ENCODE measurements at places on chromosomes 7 and 10.

GRCh38 chr10:132467464-132468149 lies 70.0 kb upstream of the INPP5A start:
- no peak overlapping the region for H3K27ac ChIP-seq
- H3K36me3 ChIP-seq: no peaks in the 10 kb centered on the region
- DNase-seq: peak; percentile 73
- no peaks in the 10 kb centered on the region for H3K4me1 ChIP-seq
- peaks cover 12% of the 10 kb centered on the region for H3K27me3 ChIP-seq

DNA sequence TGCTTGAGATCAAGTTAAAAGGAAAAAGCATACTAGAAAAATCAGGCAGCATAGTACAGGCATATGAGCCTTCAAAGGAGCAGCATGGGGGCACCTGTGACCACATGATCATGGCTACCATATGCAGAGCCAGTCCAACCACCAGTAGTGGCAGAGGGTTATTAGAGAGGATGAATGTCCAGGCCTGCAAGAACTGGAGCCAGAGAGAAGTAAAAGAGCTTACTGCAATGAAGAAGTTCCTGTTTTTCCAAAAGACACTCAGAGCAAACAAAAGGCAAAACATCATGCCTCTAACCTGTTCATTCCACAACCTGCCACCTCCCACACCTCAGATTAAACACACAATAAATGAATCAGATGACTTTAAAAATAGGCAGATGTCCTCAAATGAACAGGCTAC lies 99.6 kb upstream of the NAMPT start:
- no peak overlapping the region for H3K4me3 ChIP-seq
- no peaks in the 10 kb centered on the region for H3K36me3 ChIP-seq
- H3K4me1 ChIP-seq: no peaks in the 10 kb centered on the region
- peaks cover 7% of the 10 kb centered on the region for H3K27me3 ChIP-seq
- no peak overlapping the region for H3K27ac ChIP-seq

DNA sequence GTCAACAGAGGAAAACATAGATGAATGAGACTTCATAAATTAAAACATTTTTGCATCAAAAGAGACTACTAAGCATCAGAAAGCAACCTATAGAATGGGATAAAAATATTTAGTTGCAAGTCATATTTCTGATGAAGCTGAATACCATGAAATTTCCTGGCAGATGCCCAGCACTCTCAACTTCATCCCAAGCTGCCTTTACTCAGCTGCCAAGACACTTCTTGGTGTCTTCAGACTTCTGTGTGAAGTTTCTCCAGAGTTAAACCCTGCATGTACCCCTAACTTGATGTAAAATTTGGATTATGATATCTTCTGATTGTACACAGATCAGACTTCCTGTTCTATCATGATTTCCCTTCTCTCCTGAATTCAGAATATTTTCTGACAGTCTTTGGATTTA lies 73.2 kb downstream of the AKR1C4 start:
- no peaks in the 10 kb centered on the region for H3K36me3 ChIP-seq
- H3K27ac ChIP-seq: no peak overlapping the region
- no peaks in the 10 kb centered on the region for H3K27me3 ChIP-seq
- H3K4me1 ChIP-seq: no peaks in the 10 kb centered on the region

DNA sequence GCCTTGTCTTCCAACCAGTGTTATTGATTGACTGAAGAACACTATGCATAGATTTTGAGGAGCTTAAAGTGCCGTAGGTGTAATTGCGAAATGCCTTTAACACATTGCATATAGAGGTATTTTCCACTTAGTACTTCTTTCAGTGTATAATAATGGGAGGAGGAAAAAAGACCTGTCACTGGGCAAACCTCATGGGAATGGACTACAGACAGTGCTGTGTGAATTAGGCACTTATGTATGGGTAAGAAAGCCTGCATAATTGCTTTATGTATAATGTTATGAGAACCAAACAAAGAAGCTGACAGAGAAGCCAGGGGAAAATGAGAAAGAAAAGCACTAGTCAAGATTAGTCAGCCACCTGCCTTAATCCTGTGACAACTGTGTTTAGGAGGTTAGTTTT lies 12.4 kb upstream of the SCRN1 start:
- H3K4me1 ChIP-seq: no peaks in the 10 kb centered on the region
- H3K27me3 ChIP-seq: no peaks in the 10 kb centered on the region
- H3K4me3 ChIP-seq: no peak overlapping the region
- H3K27ac ChIP-seq: no peak overlapping the region
- H3K36me3 ChIP-seq: no peaks in the 10 kb centered on the region
- DNase-seq: no peak

- H3K4me1 ChIP-seq: no peaks in the 10 kb centered on the region
- H3K4me3 ChIP-seq: no peak overlapping the region
Observed at GRCh38 chr10:7971949-7972348, 82.5 kb upstream of the GATA3 start.

- H3K36me3 ChIP-seq: no peaks in the 10 kb centered on the region
- DNase-seq: no peak
- peaks cover 25% of the 10 kb centered on the region for H3K4me1 ChIP-seq
- no peak overlapping the region for H3K27ac ChIP-seq
- peaks cover 9% of the 10 kb centered on the region for H3K27me3 ChIP-seq
- no peak overlapping the region for H3K4me3 ChIP-seq
Observed at GRCh38 chr10:91707236-91707635, 74.4 kb upstream of the PPP1R3C start.

- peaks cover 8% of the 10 kb centered on the region for H3K27me3 ChIP-seq
- H3K36me3 ChIP-seq: peaks cover 10% of the 10 kb centered on the region
- H3K4me3 ChIP-seq: peak within 1 kb of the TSS; percentile 84
- peak; percentile 98 for DNase-seq
Observed at GRCh38 chr7:100015232-100016214, at the start of gene ZKSCAN1. TSS of gene ZKSCAN1 (plus strand) at chr7:100015596. CDS start at chr7:100023507, 7,911 bp downstream.

DNA sequence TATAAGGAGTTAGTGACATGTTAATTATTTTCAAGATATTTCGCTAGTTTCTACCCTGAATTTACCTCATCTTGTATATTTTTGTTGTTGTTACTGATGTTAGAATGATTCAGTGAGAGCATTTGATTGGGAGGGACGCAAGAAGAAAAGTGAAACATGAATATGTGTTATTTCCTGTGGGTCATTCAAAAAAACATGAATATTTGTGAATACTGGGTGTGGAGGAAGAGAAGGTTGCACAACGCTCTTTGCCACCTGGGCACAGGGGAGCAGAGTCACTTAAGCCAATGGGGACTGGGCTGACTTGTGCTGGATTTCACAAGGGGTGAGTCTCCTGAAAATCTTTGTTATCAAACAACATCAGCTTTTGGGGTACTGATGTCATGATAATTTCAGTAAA lies 39.5 kb downstream of the AGK start:
- no peak overlapping the region for H3K4me3 ChIP-seq
- no peak overlapping the region for H3K27ac ChIP-seq
- H3K4me1 ChIP-seq: peaks cover 18% of the 10 kb centered on the region

DNA sequence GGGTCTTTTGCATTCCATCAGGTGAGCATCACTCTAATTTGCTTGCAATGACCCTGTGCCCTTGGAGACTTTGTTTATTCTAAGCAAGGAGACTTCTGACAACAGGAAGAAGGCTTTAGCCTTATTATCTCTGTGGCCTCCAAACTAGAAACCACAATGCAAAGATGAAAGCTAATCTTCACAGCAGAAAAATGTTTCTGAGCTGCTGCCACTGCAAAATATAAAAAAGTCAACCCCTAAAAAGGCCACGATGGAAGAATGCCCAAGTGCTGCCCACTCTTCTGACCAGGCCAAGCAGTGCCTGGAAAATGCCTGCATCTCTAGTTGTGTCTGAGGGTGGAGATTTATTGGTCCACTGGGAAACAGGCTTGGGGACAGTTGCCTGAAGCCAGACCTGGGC lies 299.9 kb downstream of the C7orf25 start:
- H3K27ac ChIP-seq: no peak overlapping the region
- DNase-seq: peak; percentile 45
- no peaks in the 10 kb centered on the region for H3K27me3 ChIP-seq
- H3K36me3 ChIP-seq: no peaks in the 10 kb centered on the region
- peaks cover 13% of the 10 kb centered on the region for H3K4me1 ChIP-seq

DNA sequence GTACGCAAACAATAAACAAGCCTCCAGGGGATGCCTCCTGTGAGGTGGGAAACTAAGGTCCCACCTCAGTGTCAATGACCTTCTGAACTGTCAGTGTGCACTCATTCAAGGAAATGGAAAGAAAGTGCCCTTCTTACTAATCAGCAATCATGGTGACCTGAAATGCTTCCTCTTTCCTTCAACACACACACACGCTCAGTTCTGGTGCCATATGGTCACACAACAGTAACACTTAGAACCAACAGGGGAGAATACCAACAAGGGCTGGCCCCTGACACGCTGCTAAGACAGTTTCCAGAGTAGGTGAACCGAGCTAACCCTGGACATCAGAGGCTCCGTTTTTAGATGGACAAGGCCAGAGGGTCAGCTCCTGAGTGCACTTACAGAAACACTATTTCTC lies 42.1 kb upstream of the EFCAB10 start:
- H3K36me3 ChIP-seq: no peaks in the 10 kb centered on the region
- no peak overlapping the region for H3K27ac ChIP-seq
- no peaks in the 10 kb centered on the region for H3K27me3 ChIP-seq
- DNase-seq: no peak
- no peak overlapping the region for H3K4me3 ChIP-seq

DNA sequence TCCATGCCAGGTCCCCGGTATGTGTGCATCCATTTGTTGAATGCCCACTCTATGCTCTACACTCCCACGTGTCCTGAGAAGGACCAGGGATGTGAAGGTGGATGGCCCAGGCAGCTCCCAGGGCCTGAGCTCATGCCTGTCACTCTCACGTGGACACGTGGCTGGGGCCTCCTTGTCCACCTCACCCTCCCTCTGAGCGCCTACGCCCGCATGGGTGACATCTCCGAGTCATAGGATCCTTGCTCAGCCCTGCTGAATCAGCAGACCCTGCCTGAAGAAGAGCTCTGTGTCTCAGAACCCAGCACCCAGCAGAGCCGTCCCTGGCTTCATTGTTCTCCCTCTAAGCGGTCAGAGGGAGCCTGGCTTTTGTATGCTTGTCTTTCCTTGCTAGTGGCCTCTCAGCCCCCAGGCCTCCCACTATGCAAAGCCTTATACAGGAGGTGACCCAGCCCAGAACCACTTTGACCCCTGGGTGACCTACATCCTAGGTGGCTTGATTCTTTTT lies 107.9 kb upstream of the PPIF start:
- H3K36me3 ChIP-seq: peaks cover 18% of the 10 kb centered on the region
- DNase-seq: peak; percentile 98
- no peak overlapping the region for H3K4me3 ChIP-seq
- peak overlapping the region; percentile 68 for H3K27ac ChIP-seq
- no peaks in the 10 kb centered on the region for H3K27me3 ChIP-seq
- H3K4me1 ChIP-seq: peaks cover 45% of the 10 kb centered on the region

- H3K4me3 ChIP-seq: no peak overlapping the region
- no peaks in the 10 kb centered on the region for H3K27me3 ChIP-seq
- no peak overlapping the region for H3K27ac ChIP-seq
- DNase-seq: no peak
- no peaks in the 10 kb centered on the region for H3K4me1 ChIP-seq
Observed at GRCh38 chr10:66983475-66983818, 57.6 kb downstream of the LRRTM3 start.

DNA sequence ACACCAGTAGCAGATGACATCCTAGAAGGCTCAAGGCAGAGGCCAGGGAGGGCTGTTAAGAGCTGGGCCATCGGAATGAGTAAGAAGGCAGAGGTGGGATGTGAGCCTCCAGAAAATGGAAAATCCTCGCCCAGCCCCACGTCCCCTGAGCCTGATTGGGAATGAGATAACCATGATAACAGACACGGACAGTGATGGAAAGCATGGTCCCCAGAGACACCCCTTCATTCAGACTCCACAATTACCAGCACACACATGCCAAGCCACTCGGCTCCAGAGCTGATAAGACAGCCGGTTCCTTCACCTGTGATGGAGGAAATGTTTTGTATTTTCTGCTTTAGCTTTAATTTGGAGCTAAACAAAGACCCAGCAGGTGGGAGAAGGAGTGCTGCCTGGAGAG lies 106.0 kb downstream of the GRID1 start:
- H3K4me3 ChIP-seq: no peak overlapping the region
- H3K27ac ChIP-seq: no peak overlapping the region
- H3K36me3 ChIP-seq: no peaks in the 10 kb centered on the region
- H3K4me1 ChIP-seq: no peaks in the 10 kb centered on the region
- H3K27me3 ChIP-seq: no peaks in the 10 kb centered on the region

- H3K4me3 ChIP-seq: no peak overlapping the region
- H3K27ac ChIP-seq: no peak overlapping the region
- H3K36me3 ChIP-seq: no peaks in the 10 kb centered on the region
- H3K27me3 ChIP-seq: no peaks in the 10 kb centered on the region
- H3K4me1 ChIP-seq: peaks cover 3% of the 10 kb centered on the region
- no peak for DNase-seq
Observed at GRCh38 chr10:123862421-123863182, 29.0 kb downstream of the CPXM2 start.

DNA sequence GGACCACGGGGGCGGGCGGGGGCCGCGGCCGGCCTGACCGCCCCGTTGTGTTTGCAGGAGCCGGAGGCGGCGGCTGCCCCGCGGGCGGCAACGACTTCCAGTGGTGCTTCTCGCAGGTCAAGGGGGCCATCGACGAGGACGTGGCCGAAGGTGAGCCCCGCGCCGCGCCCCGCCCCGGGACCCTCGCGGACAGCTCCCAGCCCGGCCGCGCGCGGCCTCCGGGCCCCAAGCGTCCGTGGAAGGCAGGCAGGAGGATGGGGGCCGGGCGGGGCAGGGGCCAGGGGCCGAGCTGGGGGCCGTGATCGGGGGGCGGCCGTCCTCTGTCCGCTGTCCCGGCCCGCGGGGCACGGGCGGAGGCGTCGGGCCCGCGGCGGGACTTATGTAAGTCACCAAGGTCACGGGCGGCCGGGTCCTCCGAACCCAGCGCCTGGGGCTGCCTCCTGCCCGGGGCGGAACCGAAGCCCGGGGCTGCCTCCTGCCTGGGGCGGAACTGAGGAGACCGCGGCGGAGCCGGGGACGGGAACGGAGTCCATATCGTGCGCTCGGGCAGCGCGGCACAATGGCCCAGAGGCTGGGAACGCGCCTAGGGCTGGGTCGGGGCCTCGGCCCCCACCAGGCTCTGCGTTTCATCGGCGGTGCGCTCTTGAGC lies 497 bp downstream of the PPP2R2D start:
- H3K27ac ChIP-seq: peak overlapping the region; percentile 73
- peak; percentile 93 for DNase-seq
- H3K4me3 ChIP-seq: peak overlapping the region; percentile 80
- H3K36me3 ChIP-seq: peaks cover 10% of the 10 kb centered on the region
- H3K4me1 ChIP-seq: peaks cover 19% of the 10 kb centered on the region

GRCh38 chr10:98929709-98930108 lies 305.9 kb downstream of the HPSE2 start:
- no peaks in the 10 kb centered on the region for H3K27me3 ChIP-seq
- no peaks in the 10 kb centered on the region for H3K36me3 ChIP-seq
- DNase-seq: peak; percentile 3
- no peak overlapping the region for H3K4me3 ChIP-seq
- H3K4me1 ChIP-seq: no peaks in the 10 kb centered on the region

DNA sequence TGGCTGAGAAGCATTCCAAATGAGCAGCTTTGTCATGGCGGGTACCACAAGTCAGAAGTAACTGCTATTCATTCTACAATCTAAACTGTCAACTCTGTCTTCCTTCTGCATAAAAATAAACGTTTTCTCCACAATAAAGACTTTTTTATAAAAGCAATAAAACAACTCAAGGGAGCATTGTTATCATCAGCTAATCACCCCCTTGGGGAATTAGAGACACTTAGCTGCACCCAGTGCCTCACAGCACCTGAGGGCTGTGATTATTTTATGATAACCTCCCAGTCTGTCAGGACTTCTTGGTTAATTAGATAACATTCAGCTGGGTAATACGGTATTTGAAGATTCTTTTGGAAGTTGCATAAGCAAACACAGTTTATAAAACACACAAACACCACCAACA lies 155.6 kb downstream of the PPP1R3A start:
- no peaks in the 10 kb centered on the region for H3K36me3 ChIP-seq
- no peaks in the 10 kb centered on the region for H3K27me3 ChIP-seq
- H3K27ac ChIP-seq: no peak overlapping the region
- H3K4me3 ChIP-seq: no peak overlapping the region

GRCh38 chr10:79355420-79356017 lies 8.2 kb downstream of the PPIF start:
- H3K4me1 ChIP-seq: no peaks in the 10 kb centered on the region
- H3K4me3 ChIP-seq: no peak overlapping the region
- H3K27me3 ChIP-seq: no peaks in the 10 kb centered on the region
- H3K36me3 ChIP-seq: peaks cover 50% of the 10 kb centered on the region
- no peak overlapping the region for H3K27ac ChIP-seq

All from osteoblast (primary cell).